ENCODE measurements at places on chromosomes 11 and 22.

DNA sequence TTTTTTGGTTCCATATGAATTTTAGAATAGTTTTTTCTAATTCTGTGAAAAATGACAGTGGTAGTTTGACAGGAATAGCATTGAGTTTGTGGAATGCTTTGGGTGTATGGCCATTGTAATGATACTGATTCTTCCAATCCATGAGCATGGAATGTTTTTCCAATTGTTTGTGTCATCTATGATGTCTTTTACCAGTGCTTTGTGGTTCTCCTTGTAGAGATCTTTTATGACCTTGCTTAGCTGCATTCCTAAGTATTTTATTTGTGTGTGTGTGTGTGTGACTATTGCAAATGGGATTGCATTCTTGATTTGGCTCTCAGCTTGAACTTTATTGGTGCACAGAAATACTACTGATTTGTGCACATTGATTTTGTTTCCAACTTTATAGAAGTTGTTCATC is 3.0 kb upstream of the CSF2RB start:
- no peak for DNase-seq

GRCh38 chr11:28903716-28904115 is 795.5 kb downstream of the METTL15 start:
- DNase-seq: no peak

GRCh38 chr11:14886513-14886912 is 5.5 kb downstream of the CYP2R1 start:
- no peak for DNase-seq

- DNase-seq: no peak
These were observed 26.9 kb downstream of the PPFIA1 start for GRCh38 chr11:70297341-70297740.

DNA sequence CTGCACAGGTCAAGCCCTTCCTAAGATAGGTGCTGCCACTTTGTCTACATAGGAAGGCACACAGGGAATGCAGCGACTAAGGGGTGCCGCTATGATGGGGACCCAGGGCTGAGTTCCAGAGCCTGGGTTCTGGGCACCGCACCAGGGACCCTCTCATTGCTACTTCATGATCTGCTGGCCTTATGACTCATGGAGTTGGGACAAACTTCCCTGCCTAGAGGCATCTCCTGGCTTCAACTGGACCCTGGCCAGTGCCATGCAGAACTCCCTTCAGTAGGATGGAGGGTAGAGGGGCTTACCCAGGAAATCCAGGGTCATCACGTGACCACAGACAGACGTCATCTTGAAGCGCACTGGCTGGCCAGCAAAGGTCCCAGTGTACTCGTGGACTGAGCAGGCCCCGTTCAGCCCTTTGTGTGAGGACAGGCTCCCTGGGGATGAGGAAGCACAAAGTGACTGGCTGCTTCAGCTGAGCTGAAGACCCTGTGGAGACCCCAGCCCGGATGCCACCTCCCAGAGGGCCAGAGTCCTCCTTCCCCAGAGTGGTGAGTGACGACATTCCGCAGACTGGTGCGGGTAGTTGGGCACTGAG is 8.4 kb downstream of the TOP3B start:
- DNase-seq: no peak

Measured in left ventricle myocardium inferior (tissue), 1 donor.